CD4-positive, alpha-beta memory T cell (primary cell): ENCODE measurements at places on chromosomes 16 and 17. TPM values are rescaled to one million over a fixed set of nuclear protein-coding genes. Genes with fewer than 3 reads are reported as not detected.

RCVRN gene
- not detected for total RNA-seq

TAT gene
- total RNA-seq, result not detected

ALOX15B gene
- 0.15 TPM for total RNA-seq

ACSM5 gene
- total RNA-seq, result not detected

OR1A1 gene
- not detected for total RNA-seq

ABAT gene
- 10.0 TPM for total RNA-seq

LITAF gene
- total RNA-seq, result 155 TPM

ROGDI gene
- total RNA-seq, result 9.7 TPM

MYH1 gene
- not detected for total RNA-seq

ST6GALNAC2 gene
- total RNA-seq, result 3.3 TPM

CCL8 gene
- not detected for total RNA-seq

RPAIN gene
- 84.9 TPM for total RNA-seq

CTF1 gene
- total RNA-seq, result 0.26 TPM

MED13 gene
- 77.8 TPM for total RNA-seq

C16orf54 gene
- 143 TPM for total RNA-seq

GAS2L2 gene
- not detected for total RNA-seq

C17orf78 gene
- total RNA-seq, result not detected

VPS25 gene
- total RNA-seq, result 43.6 TPM
